ENCODE measurements at places on chromosomes 5 and 9.

DNA sequence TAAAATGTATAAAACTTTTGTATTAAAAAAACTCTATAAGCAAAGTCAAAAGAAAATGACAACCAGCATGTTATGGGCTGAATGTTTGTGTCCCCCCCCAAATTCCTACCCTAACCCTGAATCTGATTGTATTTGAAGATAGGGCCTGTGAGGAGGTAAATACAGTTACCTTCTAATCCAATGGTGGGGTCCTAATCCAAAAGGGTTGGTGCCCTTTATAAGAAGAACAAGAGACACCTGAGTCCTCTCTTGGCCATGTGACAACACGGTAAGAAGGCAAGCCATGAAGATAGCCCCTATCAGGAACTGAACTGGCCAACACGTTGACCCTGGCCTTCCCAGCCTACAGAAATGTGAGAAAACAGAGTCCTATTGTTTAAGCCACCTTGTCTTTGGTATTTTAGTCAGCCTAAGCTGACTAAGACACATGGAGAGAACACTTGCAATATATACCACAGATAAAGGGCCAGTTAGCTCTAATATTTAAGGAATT is 49.7 kb upstream of the AKNA start:
- no peak for DNase-seq

DNA sequence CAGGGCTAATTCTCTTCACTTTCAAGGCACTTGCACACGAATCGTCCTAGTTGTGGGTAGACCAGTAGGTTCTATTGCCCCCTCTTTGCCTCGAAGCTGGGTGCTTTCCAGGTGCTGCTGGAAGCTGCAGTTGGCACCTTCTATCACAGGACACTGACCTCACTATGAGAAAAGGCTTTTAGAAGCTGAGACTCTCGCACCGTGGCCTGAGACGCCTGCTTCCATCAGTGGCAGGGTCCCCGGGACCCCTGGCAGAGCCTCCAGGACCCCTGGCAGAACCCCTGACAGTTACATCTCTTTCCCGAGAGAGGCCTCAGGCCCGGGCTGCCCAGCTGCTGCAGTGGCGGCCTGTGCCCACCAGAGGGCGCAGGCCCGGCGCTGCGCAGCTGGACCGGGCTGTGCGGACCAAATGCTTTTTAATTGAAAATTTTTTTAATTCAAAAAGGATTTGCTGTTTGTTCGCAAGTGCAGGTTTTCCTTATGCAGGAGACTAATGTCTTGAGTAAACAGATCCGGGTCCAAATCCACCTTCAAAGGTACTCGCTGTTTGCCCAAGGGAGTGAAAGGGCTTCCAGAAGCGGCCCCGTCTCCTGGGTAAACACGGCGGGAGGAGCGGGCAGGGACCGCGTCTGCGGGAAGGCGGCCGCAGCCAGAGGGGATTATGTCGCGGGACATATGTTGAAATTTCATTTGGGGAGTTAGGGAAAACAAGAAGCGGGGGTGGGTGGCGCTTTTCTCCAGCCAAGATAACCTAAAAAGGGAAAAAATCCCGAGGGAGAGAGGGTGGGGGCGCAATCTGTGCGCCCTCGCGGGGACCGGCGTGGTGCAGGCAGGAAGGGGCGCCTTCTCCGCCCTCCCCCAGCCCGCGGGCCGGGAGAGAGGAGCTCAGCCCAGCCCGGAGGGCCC is 114.5 kb upstream of the LMX1B start:
- peak; percentile 37 for DNase-seq

DNA sequence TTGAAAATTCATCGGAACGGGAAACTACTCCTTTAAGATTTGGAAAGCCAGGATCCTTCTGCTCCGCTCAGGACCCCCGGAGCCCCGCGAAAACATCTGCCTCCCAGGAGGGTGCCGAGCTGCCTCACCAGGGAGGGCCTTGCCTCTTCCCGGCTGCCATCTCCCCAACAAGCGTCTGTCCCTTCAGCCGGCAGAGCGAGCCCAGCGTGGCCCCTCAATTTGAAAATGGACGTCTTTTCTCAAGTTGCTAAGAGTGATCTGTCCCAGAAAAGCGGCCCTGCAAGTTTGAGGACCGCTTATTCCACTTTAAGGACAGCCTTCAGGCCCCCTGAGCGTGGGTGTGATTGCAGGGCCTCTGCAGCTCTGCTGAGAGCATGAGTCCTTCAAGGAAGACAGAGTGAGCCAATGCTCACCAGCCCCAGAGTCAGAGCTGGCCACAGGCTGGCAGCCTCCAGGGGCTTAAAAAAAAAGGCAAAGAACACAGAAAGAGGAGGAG is 101.3 kb downstream of the PHF2 start:
- no peak for DNase-seq

DNA sequence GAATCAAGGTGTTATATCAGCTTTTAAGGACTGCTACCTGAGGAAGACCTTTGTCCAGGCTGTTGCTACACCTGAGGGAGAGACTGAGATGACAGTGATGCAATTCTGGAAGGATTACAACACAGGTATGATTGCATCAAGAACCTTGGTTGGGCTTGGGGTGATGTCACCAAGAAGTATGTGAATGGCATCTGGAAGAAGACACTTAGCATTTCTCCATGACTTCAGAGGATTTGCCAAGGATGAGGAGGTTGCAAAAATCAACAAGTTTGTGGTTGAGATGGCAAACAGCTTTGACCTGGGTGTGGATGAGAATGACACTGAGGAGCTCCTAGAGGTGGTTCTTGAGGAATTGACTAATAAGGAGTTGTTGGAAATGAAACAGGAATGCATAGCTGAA is 67.9 kb upstream of the PANK3 start:
- no peak for DNase-seq

DNA sequence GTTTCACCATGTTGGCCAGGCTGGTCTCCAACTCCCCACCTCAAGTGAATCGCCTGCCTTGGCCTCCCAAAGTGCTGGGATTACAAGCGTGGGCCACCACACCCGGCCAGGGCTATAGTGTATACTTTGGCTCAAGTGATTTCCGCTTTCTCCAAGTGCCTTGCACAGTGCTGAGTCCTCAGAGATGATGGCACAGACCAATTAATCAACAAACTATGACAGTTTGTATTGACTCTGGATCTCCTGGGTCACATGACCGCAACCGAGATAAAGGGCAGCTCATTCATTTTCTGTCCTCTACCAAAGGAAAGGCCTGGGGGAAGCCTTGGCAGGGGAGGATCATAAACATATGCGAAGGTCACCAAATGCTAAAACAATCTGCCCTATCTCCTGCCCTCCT is 11.4 kb upstream of the LARP1 start:
- DNase-seq, result no peak

DNA sequence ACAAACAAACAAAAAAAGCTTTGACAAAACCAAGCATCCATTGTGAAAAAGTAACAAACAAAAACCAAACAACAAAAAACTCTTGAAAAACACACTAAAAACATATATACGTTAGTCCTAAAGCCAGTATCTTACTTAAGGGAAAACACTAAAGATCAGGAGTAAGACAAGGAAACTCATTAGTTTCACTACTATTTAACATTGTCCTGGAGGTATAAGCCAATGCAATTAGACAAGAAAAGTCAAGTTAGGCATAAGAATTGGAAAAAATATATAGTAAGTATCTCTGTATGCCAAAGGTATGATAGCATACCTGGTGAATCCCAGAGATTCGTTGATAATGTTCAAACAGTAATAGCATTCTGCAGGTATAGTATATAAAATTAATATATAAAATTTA is 21.8 kb upstream of the UBTD2 start:
- DNase-seq, result no peak

DNA sequence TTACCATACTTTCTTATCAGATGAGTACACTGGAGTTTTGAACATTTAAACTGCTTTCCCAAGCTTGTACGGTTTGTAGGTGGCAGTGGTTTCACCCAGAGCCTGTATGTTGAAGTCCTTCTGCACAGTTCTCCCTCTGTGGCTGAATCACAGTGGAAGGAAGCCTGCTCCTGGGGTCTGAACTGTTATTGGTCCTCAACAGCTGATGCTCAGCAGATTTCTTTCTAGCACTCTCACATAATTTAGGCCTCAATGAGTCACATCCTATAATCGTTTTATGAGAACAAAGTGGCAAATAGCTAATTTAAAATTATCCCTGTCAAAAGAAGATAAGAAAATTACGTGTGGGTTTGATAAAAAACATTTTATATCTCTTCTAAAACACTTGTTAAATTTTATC is 229.7 kb downstream of the TLE4 start:
- DNase-seq, result no peak

- peak; percentile 36 for DNase-seq
These were observed 5.3 kb upstream of the ZNF782 start for GRCh38 chr9:96859461-96860198.

All from fibroblast of pulmonary artery (primary cell).